ENCODE measurements at places on chromosomes 11 and 22. TPM values are rescaled to one million over a fixed set of nuclear protein-coding genes. Genes with fewer than 3 reads are reported as not detected.
A peak's percentile ranks its signal among the peaks of the same experiment; 100 is the strongest.

- no peaks in the 10 kb centered on the region for H3K36me3 ChIP-seq
- H3K4me3 ChIP-seq, result no peak overlapping the region
- H3K4me1 ChIP-seq, result no peaks in the 10 kb centered on the region
- H3K27ac ChIP-seq, result no peak overlapping the region
- no peaks in the 10 kb centered on the region for H3K27me3 ChIP-seq
Observed at GRCh38 chr11:115682101-115682500, 177.9 kb upstream of the CADM1 start.

Gene OR52E4
- total RNA-seq, result not detected

Gene DGCR2
- total RNA-seq, result 41.5 TPM

- no peak overlapping the region for H3K4me3 ChIP-seq
Observed at GRCh38 chr11:87871056-87871455, 304.2 kb downstream of the RAB38 start.

DNA sequence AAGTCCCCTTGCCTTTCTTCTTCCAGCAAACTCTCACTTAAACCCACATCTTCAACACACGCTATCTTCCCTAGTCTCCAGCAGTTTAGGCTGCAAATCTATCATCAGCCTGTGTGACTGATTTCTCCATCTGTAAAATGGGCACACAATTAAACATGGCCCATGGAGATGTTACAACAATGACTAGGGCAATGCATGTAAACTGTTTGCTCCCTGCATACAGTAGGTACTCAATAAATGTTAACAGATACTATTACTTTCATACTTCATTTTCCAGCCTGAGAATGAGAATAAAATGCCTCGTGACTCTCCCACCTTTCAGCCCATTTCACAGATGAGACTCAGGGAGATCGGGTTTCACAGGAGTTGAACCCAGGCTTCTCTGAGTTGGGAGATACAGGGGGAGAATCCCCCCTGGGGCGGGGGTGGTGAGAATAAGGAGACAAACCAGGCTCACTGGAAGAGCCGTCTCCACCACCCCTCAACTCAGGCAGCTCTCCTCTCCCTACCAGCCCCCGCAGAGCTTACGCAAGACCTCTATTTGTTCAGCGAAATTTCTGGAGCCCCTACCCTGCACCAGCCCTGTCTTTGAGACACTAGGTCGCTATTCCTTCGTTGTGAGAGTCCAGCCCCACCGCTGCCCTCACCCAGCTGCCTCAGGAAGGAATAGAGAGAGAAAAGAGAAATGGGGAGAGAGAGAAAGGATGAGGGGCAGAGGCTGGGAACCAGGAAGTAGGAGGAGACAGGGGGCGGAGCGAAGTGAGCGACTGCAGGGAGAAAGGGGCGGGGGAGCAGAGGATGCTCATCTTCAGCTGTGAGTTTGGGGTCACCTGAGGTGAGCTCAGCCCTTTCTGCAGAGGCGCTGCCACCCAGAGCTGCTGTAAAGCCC, 42.1 kb upstream of the KLHL35 start:
- H3K4me1 ChIP-seq, result peaks cover 18% of the 10 kb centered on the region
- DNase-seq, result peak; percentile 52
- no peaks in the 10 kb centered on the region for H3K36me3 ChIP-seq
- no peak overlapping the region for H3K4me3 ChIP-seq
- no peak overlapping the region for H3K27ac ChIP-seq
- H3K27me3 ChIP-seq, result no peaks in the 10 kb centered on the region

- H3K4me3 ChIP-seq, result no peak overlapping the region
- no peaks in the 10 kb centered on the region for H3K27me3 ChIP-seq
- H3K36me3 ChIP-seq, result no peaks in the 10 kb centered on the region
- H3K4me1 ChIP-seq, result no peaks in the 10 kb centered on the region
- no peak overlapping the region for H3K27ac ChIP-seq
Observed at GRCh38 chr11:11152877-11153276, 200.2 kb downstream of the CSNK2A3 start.

Gene TBRG1
- total RNA-seq, result 13.1 TPM

DNA sequence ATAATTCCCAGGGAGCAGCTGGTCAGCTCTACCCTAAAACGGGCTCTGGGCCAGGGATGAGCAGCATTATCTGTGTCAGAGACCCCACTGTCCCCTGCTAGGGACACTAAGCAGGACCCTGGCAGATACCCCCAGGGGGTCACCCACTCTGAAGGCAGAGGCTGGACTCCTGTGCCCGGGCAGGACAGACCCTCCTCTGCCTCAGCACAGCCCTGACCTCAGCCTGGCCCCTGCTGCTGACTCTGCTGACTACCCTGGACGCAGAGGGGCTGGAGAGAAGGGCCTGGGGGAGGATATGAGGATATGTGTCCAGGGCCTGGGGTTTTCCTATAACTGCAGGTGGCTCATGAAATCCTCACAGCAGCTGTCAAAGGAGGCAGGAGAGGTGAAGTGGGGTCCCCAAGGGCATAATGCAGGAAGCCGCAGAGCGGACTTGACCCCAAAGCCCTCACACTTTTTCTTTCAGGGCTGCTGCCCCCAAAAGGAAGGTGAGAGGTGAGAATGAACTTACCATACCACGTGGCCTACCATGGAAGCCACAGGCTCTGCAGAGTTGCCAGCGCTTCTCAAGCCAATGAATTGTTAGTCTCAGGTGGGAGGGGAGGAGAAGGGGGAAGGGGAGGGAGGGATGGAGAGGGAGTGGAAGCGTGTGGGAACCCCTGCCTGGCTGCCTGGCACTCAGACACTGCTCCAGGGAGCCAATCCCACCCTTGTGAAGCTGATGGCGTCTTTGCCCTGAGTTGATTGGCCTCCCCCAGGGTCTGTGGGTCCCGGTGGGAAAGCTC, 76.7 kb upstream of the WNT11 start:
- no peaks in the 10 kb centered on the region for H3K4me1 ChIP-seq
- no peaks in the 10 kb centered on the region for H3K36me3 ChIP-seq
- H3K4me3 ChIP-seq, result no peak overlapping the region

Gene PLEKHA7
- 20.8 TPM for total RNA-seq

DNA sequence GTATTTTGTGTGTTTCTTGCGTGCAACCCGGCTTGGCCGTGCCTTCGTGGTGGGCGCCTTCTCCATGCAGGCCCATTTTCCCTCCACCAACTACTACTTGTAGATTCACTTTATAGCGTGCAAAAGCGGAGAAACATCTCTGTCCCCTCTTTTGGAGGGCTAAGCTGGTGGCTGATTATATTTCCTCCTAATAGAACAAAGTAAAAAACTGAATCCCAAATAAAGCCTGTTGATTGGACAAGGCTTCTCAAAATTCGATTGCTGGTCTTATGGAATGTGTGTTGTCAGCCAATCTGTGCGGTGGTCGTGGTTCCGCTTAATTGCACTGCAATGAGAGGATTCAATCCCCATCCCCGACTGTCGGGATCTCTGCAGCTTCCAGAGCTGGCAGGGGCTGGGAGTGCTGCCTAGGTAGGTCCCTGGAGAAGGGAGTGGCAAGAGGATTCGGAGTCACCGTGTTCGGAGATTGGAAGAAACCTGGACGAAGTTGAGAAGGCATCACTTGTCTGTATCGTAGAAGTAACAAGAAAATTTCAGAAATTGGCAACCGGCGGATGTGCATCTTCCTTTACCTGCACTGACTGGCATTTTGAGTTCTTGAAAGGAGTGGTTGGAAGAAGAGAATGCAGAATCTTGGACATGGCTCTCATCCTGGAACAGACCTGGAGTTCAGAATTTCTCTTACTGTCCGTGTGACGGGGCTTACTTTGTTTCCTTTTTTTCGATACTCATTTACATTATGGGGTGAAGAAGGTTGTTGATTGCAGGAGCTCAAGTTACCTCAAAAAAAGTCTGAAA, 1.1 kb downstream of the HMGXB4 start:
- H3K27ac ChIP-seq, result peak overlapping the region; percentile 90
- H3K4me3 ChIP-seq, result peak overlapping the region; percentile 79
- DNase-seq, result no peak
- no peaks in the 10 kb centered on the region for H3K27me3 ChIP-seq

DNA sequence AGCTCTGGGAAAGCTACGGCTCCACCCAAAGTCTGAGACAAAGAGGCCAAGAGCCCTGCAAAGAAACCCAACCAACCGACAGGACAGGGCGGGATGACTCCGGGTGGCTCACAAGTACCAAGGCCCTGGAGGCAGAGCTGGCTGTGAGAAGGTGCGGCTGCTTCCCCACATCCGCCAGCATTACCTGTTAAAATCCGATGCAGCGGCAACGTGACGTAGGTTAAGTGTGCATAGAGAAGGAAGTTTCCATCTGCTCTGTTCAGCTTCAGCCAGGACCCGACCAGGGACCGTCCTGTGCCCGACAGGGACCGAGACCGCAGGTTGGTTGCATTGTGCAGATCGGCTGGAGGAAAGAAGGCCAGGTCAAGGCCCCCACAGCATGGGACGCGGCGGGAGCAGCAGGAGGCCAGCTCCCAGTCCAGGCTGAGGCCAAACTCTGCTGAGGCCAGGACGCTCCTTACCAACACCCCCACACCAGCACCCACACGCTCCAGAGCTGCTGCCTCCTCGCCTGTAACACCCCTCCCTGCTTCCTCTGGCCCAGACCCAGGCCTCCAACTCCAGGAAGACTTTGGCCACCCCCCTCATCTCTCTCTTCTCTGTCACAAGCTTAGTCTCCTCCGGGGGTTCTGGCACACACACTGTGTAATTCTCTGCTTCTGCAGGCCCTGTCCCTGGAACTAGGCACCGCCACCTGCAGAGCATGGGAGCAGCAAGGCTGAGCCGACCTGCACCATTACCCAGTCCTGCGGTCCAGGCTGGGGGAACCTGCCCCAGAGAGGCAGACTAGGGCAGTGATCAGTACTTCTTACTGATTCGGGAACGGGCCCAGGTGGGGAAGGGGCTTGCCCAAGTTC, 34.1 kb downstream of the NUP50 start:
- H3K4me3 ChIP-seq, result no peak overlapping the region
- no peaks in the 10 kb centered on the region for H3K36me3 ChIP-seq
- DNase-seq, result no peak
